ENCODE measurements at places on chromosomes 3 and 15.

DNA sequence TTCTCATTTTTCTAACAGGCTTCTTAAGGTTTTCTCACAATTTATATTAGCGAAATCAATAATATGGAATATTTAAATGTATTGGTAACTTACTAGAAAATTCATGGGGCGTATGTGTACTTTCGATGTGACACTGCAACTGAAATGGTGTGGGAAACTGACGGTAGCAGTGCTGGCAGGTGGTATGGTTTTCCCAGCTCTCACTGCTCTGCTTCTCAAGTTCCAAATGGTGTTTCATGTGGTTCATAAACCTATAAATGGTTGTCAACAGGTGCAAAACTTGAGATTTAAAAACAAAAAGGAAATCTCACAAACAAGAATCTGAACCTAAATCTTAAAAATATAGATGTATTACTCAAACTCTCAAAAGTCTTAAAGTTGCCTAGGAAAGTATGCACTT is 54.7 kb downstream of the ZNF280D start:
- DNase-seq = no peak

DNA sequence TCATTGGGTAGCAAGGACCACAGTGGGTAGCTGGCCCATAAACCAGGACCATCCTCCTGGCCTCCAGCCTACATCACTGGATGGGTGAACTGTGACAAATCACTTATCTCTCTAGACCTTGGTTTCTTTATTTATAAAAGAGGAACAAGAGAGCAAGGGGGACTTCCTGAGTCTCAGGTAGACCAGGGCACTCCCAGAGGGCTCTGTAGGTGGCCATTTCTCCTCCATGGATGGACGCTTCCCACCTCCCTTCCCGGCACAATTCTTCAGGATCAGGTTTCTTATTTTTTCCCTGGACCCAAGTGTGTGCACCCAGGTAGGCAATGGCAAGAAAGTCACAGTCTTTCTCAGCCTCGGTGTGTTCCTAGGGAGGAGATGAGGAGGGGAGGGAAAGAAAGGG is 41.4 kb upstream of the SPATA12 start:
- DNase-seq = no peak

DNA sequence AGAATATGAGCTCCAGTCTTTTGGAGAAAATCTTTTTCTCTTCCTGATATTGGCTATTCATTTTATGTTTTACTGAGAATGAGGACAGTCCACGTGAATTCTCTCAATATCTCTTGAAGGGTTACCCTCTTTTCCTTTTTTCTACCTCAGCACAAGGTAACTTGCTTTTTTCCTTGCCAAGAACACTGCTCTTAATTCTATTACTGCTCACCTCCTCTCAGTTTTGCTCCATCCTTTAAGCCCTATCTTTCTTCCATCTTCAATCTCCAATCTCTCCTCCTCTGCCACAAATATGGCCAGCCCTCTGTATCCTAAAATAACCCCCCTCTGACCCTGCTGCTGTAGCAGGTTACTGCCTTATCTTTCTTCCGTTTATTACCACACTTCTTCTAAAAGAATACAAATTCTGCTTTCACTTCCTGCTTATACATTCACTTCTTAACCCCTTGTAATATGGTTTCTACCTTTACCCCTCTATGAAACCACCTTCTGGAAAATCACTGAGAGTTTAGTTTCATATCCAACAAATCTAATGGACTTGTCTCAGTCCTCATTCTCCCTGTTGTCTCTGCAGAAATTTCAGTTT is 89.0 kb downstream of the NFKBIZ start:
- no peak for DNase-seq

GRCh38 chr3:123295901-123296250 is 94.1 kb downstream of the SEC22A start:
- DNase-seq = no peak

GRCh38 chr3:193014902-193015301 is 97.2 kb upstream of the MB21D2 start:
- DNase-seq = no peak

DNA sequence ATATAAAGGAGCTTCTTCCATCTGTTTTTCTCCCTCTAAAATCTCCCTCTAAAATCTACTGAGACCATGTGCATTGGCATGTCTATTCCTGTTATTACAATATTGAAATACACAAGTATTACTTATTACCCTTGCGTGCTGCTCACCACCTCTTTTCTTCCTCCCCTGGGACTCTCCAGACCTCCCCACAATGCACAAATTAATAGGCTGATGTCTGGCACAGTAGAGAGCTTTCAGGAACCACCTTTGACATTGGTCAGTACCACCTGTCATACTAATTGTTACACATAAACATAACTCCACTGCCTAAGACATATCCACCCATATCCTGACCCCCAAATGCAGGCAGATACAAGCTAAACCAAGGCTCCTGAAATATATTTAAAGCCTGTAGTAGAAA is 722.6 kb downstream of the FHIT start:
- DNase-seq = no peak

DNA sequence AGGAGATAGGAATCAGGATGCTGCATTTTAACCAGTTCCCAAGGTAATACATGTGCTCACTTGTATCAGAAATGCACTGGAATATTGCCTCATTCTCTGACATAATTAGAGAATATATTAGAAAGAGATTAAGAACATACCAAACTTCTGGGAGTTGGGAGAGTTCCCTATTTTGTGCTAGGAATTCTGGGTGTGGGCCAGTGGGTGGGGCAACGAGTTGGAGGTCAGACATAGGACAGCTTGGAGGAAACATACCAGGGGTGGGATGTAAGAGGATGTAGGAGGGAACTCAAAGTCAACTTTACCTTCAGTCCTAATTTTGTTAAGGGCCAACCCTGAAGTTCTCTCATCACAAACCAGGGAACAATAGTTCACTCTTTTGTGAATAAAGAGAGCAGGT is 83.6 kb downstream of the SLC7A14 start:
- DNase-seq = no peak

DNA sequence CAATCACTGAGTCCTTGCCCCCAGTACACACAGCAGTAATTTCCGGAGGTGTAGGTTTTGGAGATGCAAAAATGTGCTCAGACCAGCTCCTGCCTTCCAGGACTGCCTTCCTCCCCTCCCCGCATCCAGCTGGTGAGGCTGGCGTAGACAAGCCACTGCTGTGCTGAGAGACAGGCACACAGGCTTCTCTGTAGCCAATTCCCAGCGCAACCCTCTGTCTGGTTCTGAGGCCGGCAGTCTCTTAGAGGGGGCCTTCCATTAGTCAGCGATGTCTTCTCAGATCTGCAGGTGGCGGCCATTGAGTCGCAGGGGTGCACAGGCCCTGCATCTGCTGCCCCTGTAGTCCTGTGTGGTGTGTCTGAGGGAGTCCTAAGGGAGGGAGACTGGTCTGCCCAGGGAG is 114.4 kb downstream of the DNAJB8 start:
- no peak for DNase-seq

GRCh38 chr3:25035526-25035925 is 392.5 kb upstream of the RARB start:
- no peak for DNase-seq

DNA sequence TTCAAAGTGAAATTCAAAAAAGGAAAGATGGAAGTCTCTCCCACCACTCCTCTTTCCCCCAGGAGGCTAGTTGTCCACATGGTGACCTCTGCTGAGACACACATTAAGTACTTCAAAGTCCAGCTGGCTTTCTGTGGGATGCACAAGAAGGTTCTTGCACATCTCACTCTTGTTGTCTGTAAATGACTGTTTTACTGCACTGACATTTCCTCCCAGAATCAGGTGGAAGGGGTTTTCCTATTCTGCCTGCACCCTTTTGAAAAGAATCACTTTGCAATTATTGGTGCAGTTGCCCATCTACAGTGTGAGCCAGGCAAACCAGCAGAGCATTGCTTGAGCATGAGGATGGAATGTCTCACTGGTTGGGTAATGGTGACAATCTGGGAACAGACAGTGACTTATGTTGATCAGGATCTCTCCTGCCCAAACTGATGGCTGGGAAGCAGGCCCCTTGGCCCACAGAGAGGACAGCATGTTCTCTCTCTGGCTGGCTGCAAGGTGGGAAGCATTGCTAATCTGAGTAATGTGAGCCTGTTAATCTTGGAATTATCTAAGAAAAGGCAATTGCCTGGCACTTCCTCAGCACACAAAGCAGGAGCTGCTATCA is 347.7 kb upstream of the SATB1 start:
- no peak for DNase-seq

DNA sequence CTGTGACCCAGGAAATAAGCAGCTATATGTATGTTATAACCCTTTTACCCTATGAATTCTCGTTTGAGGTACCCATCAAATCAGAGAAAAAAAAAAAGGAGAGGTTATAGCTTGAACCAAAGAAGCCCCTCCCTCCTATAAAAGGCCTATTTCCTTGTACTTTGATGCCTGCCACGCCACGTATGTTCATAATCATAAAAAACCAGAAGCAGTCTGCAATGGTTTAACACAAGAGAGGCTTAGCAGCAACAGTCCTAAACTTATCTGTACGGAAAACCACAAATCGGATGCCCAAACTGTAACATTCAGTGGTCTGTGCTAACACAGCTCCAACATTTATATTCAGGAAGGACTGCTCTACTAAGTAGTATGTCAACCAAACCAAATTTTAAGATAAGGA is 21.2 kb downstream of the CCR8 start:
- no peak for DNase-seq

DNA sequence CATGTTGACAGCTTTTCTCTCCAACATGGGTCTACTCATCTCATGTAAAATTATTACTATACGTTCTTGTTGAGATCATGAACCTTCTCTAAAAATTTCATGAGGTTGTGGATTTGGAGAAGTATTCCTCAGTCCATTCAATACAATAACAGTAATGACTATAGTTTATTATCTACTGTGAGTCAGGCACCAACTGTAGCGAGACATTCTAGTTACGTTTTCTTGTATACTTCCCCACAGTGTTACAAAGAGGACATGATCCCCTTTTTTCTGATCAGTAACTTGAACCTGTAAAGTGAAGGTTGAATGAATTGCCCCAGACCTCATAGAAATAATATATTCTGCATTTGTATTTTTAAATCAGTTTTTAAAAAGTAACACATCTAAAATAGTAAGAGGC is 76.4 kb downstream of the AKAP13 start:
- DNase-seq = no peak

DNA sequence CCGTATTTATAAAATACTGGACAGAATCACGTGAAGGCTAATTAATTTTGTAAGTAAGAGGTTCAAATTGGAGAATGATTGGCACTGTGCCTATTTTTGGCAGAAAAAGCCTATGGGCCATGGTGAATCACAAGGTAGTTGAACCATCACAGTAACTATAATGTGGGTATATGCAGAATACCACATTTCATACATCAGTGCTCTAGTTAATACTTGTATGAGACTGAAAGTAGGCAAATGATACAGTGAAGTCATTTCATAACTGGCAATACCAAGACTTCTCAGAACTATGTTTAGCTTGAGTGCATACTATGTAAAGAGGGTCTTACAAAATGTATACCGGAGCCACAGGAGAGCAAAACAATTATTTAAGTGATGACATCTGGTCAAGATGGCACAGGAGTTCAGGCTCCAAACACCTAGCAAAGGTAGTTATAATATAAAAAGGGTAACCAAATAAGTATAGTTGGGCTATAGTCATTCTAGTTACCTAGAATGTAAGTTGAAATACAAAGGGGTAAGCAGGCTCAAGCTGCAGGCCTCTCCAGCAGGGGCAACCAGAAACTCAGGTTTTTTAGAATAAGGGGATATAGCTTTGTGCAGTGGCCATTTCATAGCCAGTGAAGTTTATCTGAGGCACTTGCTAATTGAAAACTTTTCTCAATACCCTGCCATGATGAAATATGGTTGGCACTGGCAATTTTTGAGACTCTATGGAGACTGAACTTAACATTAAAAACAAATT is 19.1 kb downstream of the GPR160 start:
- DNase-seq = no peak

DNA sequence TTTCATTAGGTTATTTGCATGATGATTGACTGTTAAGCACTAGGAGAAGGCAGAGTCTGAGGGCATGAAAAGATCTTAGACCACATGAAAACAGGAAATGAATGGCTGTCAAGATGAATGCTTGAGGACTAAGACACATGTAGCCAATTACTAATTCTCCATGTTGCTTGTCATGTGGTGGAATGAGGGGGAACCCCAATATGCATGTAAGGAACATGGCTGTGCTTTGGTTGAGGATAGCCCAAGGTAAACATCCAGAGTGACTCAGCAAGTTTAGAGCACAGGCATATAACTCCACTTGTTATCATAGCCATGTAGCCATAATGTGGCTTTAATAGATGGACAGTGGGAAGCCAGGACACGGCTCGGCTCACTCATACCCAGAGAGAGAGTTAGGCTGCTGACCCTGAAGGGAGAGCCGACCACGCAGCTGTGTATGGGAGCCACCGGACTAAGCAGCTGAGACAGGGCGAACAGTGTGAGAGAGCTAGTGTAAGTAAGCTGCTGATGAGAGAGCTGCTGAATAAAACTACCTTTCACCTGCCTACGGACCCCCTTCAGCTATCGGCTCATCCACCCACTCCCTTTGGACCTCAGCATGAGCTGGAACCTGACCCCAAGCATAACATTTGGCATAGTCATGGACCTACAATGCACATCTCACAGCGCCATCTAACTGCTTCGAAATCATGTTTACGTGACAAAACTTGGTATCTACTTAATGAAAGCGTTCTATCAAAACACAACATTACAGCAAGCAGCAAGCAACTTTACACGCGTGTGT is 37.6 kb downstream of the ANO10 start:
- no peak for DNase-seq

DNA sequence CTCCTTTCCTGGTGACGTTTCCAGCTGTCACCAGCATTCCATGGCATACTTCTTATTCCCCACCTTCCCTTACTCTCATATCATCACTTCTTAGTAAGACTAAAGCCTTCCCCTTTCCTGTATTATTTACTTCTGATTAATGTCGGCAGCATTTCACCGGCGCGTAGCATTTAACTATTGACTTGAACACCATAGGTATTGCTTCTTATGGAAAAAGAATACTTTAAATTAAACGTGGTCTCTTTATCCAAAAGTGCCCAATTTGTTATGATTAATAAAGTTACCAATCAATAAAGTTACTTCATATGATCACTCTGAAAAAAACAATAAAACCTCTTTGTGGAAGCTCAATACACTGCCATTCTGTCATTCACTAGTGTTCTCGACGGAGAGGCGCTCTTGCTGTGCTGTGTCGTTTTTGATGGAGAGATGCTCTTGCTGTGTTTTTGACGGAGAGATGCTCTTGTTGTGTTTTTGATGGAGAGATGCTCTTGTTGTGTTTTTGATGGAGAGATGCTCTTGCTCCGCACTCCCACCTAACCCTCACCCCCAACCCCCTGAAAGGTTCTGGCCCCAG is 165.0 kb downstream of the XXYLT1 start:
- no peak for DNase-seq

- no peak for DNase-seq
Observed at GRCh38 chr3:74080056-74080461, 455.3 kb upstream of the PDZRN3 start.

GRCh38 chr3:148643389-148643840 is 54.3 kb upstream of the AGTR1 start:
- DNase-seq = no peak

DNA sequence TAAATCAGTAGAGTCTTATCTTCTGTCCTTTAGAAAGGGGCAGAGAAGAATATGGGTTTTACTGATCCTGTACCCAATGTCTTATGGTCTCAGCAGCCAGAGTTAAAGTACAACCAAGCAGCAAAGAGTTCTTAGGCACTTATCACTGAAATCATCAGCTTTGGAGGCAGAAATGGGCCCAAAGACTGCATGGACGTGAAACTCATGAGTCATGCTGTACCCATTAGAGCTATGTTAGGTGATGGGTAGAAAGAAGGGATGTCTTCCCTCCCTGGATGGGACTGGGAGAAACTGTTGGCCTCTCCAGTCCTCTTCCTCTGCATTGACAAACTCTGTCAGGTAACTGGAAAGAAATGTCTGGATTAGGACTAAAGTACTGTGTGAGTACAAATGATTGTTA is 63.4 kb downstream of the EOMES start:
- DNase-seq = no peak

All from activated T-cell treated with anti-CD3 and anti-CD28 coated beads for 24 hours (primary cell).